Cerebellar nuclear complex (tissue), 1 donor: ENCODE measurements at places on chromosomes 2 and 18.

DNA sequence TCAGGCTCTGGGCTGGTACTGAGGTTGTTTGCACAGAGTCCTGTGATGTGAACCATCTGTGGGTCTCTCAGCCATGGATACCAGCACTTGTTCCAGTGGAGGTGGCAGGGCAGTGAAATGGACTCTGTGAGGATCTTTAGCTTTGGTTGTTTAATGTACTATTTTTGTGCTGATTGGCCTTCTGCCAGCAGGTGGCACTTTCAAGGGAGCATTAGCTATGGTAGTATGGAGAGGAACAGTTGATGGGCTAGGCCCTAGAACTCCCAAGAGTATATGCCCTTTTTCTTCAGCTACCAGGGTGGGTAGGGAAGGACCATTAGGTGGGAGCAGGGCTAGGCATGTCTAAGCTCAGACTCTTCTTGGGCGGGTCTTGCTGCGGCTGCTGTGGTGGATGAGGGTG, 257.0 kb upstream of the GYPC start:
- DNase-seq, result no peak

DNA sequence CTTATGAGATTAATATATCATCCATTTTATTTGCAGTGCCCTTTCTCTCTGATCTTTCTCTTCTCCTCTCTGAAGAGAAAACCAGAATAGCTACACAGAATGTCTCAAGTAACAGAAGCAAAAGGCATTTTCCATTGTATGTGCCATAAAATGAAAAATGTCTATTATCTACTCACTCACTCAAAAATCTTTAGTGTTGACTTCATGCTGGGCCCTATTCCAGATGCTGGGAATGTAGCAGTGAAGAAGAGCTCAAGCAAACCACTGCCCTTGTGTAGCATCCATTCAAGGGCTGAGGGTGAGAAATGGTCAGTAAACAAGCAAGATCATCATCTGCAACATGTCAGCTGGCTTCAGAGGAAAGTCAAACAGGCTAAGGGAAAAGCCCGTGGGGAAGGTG, 427.7 kb downstream of the METTL4 start:
- DNase-seq, result no peak

GRCh38 chr2:201058914-201059313, 12.6 kb downstream of the HYCC2 start:
- no peak for DNase-seq

DNA sequence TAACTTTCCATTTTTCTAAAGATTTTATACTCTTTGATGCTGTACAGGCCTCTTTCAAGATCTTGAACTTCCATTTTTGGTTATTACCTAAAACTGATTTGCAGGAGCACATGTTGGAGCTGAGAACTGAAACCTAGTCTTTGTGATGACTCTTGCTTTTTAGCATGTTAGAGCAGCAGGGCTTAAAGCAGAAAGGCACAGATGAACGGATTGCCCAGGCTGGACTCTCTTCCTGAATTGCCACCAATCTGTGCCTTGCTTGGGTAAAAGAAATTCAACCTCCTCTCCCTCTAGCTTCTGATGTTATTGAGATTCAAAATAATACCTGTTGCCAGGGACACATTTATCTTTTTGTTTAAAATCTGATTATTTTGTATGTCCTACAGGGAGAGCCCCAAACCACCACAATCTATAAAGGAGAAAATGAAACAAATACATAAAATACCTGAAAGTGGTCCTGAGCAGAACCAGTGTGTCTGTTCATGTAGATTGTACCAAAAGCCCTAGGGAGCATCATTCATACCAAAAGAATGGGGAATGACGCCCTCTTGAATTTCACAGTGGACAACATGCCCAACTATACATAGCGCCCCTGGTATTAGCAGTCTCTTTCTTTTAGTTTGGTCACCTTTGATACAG, 277.0 kb upstream of the MAP2 start:
- DNase-seq, result no peak

DNA sequence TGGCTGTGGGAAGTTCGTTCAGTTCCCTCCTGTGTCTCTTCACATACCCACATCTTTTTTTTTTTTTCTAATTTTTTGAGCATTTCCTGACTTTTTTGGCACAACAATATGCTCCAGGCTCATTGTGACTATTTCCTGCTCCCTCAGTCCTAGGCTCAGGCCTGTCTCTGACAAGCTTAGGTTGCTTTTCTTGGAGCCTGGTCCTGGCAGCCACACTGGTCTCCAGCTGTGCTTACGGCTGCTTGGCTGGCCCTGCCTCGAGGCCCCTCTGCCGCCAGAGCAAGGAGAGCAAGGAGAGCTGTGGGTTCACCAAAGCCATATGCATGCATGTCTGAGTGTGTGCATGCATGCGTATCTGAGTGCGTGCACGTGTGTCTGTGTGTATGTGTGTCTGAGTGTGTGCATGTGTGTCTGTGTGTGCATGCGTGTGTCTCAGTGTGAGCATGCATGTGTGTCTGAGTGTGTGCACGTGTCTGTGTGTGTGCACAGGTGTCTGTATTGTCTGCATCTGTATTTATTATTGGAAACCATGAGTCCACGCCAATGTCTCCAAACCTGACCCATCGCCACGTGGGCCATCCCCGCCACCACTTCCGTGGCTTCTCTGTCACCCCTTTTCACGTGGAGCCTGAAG, 766.1 kb upstream of the SALL3 start:
- no peak for DNase-seq

GRCh38 chr18:13409026-13409425, 190.5 kb downstream of the LDLRAD4 start:
- DNase-seq, result no peak

GRCh38 chr2:211347328-211347727, 790.9 kb downstream of the CPS1 start:
- no peak for DNase-seq

GRCh38 chr18:13572148-13572547, 154.2 kb downstream of the FAM210A start:
- no peak for DNase-seq

- DNase-seq, result no peak
Measured at GRCh38 chr2:237199577-237199976, 113.9 kb downstream of the COPS8 start.

DNA sequence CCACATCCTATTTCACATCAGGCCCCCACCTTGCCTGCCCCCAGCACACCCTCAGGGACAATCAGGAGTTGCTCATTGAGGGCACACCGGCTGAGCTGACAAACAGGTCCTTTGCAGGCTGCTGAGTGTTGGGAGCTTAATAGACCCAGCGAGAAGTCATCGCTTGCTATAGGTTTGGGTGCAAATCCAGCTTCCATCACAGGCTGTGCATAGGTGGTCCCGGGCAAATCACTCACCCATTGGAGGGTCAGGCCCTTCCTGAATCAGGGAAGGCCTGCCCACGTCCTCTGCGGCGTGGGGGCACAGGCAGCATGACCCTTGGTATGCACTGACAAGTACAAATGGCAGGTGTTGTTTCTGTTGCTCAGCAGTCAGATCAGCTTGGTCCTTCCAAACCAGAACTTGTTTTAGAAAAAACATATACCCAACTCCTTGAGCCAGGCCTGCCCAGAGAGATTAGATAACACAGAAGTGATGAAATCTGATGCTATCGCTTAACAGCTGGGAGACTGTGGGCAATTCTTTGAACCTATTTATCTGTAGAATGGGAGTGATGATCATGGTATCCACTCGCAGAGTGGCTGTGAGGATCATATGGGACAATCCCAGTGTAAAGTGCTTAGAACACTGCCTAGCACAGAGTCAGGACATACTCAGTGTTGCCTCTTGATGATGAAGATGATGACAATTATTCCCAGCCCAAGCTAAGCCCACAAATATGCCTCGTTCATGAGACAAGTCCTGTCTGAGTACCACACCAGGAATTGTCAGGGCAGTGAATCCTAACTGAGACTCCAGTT, 34.9 kb downstream of the SMAD7 start:
- no peak for DNase-seq

DNA sequence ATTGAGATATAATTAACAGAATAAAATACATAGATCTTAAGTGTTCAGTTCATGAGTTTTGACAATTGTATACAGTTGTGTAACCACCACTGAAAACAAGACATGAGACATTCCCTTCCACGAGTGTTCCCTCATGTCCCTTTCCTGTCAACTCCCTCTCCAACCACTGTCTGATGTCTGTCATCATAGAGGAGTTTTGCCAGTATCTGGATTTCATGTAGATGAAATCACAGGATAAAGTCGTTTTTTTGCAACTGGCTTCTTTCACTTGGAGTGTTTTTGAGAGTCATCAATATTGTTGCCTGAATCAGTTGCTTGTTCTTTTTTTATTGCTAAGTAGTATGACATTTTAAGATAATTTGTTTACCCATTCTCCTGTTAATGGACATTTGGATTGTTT, 52.7 kb downstream of the RBMS1 start:
- no peak for DNase-seq

GRCh38 chr2:29401994-29402393, 286.8 kb downstream of the CLIP4 start:
- no peak for DNase-seq

- DNase-seq, result no peak
Measured at GRCh38 chr18:23822590-23823385, 133.5 kb downstream of the LAMA3 start.

- no peak for DNase-seq
Measured at GRCh38 chr2:238433300-238433915, 6.7 kb downstream of the ASB1 start.

DNA sequence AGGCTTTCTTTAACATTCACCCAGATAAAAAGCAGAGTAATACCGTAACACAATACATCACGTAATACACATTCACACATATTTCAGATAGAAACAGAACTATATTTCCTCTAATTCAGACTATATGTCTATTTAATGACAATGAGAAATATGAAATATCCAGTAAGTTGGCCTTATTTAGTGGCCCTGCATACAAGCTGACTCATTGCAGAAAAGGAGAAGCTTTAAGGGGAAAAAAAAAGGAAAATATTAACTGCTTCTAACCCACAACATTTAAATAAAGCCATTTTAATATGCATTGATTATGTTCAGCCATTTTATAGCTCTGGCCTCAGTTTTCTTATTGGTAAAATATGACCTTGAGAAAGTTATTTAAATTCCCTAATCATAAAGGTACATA, 94.8 kb downstream of the PPP1R1C start:
- DNase-seq, result no peak

GRCh38 chr18:56030060-56030459, 442.1 kb upstream of the TCF4 start:
- no peak for DNase-seq

DNA sequence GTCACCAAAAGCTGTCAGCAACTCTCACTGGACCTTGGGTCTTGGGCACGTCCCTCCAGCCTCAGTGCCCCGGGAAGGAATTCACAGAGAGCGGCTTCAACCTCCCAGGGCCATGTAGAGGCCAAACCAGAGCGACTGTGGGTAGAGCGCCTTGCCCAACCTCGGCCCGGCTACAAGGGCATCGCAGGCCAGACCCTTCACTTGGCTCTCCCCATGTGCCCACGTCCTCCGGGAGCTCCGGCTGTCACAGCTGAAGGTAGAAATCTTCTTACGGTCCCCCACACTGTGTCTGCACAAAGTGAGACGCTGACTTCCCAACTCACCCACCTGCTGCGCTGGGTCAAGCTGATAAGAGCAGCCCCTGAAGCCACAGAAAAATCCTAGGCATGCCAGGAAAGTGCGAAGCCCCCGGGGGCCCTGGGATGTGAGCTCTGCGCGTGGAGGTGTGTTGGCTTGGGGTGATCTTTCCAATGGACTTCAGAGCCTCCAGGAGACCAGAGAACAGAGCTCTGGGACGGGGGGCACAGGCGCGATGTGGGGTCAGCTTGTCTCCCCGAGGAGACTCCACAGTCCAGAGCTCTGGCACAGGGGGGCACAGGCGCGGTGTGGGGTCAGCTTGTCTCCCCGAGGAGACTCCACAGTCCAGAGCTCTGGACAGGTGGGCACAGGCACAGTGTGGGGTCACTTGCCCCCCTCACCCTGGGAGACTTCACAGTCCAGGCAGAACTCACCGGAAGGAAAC, 105.5 kb downstream of the RTP5 start:
- no peak for DNase-seq

DNA sequence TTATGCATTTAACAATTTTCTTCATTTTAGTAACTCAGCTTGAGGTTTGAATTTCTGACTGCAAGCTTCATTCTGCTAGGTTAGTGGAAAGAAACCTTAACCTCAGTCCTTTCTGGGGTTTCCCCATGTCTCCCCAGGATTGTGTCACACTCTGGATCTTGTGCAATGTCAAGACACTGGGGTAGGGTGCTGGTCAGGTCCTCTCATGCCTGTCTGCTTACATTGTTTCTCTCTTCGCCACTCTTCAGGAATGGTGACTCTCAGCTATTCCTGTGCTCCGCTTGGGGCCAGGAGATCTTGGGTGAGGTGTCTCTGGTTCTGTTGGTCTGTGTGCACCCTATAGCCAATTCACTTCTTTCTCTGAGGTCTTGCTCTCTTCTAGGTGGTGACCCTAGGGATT, 23.9 kb downstream of the CTLA4 start:
- no peak for DNase-seq

GRCh38 chr2:29219374-29219773, 104.2 kb downstream of the CLIP4 start:
- DNase-seq, result no peak

GRCh38 chr2:237388036-237388435, 25.9 kb downstream of the COL6A3 start:
- no peak for DNase-seq

- DNase-seq, result no peak
Measured at GRCh38 chr2:240934701-240935102, 28.6 kb downstream of the CROCC2 start.

GRCh38 chr18:59954755-59955156, 55.0 kb downstream of the PMAIP1 start:
- no peak for DNase-seq

DNA sequence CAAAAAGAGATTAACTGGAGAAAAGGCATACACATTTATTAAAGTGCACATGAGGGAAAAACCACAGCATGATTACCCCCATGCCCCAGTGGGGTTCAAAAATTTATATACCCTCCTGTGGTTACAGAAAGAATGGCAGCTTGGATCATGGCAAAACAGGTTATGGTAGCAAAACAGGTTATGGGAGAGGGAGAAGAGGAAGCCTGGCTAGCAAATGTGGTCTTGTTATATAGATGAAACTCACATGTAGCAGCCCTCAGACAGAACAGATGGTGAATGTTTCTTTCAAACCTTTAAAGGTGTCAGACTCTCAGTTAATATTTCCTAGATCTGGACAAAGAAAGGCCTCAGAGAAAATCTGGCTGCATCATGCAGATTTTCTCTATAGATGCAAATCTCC, 178.2 kb upstream of the ZC3H15 start:
- DNase-seq, result no peak

DNA sequence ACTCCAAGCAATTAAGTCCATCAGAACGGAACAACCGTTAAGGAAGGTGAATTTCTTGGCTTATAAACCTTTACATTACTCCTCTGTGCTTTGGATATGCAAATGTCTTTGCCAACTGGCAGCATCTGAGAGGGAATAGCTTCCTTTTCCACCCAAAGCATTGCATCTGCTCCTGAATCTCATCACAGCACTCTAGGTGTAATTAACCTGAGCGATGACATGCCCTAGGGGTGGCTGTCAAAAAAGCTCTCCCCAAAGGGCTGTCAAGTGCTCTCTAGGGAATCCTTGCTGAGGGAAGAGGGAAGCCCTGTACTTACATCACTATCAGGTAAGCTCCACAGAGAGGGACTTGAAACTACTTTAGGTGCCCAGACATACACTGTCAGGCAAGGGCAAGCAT, 5.5 kb upstream of the SMARCAL1 start:
- DNase-seq, result no peak
